ENCODE measurements at places on chromosomes 11 and 22.
A peak's percentile ranks its signal among the peaks of the same experiment; 100 is the strongest.

GRCh38 chr22:27601195-27601594 is 200.4 kb downstream of the MN1 start:
- no peak for DNase-seq

- no peak for DNase-seq
Measured at GRCh38 chr22:43183496-43184277, 3.2 kb downstream of the TTLL12 start.

- DNase-seq, result no peak
Measured at GRCh38 chr11:36365907-36366306, 69.8 kb downstream of the PRR5L start.

DNA sequence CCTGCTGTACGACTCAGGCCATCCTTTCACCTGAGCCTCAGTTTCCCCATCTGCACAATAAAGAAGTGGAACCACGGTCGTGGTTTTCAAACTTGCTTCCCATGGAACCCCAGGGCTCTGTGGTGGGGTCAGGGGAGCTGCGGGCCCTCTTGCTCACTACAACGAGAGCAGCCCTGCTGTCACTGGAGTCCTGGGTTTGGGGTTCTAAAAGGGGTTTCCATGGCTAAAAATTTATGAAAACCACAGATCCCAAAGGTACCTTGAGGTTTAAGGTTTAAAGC is 45.4 kb upstream of the CARS1 start:
- DNase-seq, result no peak

DNA sequence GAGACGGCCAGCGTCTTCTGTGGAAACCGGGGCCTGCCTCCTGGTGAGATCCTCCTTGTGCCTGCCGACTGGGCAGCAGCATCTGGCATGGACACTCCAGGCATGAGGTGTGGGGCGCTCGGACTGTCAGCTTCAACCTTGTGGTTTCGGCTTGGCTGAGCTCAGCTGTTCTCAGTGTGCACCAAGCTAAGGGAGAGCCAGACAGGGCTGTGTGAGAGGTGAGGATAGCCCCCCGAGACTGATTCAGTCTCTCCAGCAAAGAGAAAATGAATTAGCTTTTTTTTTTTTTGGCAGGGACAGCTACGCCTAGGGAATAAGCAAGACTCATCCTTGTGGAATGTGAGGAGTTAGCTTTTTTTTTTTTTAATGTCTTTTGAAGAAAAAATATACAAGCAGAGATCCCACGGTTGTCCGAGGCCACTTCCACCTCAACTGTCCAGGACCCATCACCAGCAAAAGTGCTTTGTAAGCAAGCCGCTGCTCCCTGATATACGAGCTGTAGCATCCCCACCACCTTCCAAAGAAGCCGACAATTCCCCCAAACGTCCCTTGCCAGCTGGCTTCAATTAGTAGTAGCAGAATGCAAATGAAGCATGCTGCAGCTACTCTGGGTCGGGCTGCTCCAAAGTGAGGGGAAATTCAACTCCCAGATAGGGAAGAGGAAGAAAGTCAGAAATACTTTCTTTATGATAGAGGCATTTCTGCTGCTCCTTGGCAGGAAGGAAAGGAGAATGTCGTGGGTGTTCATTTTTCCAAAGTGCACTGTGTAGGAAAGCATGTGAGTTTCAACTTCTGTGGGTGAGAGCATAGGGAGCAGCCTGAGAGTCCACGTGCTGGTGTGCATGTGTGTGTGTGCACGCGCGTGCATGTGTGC is 9.7 kb upstream of the THY1 start:
- no peak for DNase-seq

DNA sequence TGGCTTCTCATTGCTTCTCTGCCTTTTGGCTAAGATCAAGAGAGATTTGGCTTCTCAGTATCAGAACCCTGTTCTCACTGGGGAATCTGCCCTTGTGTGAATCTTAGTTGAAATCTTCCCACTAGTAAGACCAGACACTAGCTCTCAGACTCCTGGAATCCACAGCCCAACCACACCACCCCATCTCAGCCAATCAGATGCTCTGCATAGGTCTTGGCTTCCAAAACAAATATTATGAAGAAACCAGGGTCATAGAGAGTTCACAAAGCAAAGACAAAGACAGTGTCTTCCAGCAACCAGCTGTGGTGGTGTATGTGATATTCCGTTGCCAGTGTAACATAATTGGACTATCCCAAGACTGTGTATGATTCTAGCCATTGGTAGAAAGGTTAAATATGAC is 5.4 kb downstream of the OR8B12 start:
- no peak for DNase-seq

- DNase-seq, result no peak
Measured at GRCh38 chr11:69301455-69302401, 7.8 kb downstream of the MYEOV start.

DNA sequence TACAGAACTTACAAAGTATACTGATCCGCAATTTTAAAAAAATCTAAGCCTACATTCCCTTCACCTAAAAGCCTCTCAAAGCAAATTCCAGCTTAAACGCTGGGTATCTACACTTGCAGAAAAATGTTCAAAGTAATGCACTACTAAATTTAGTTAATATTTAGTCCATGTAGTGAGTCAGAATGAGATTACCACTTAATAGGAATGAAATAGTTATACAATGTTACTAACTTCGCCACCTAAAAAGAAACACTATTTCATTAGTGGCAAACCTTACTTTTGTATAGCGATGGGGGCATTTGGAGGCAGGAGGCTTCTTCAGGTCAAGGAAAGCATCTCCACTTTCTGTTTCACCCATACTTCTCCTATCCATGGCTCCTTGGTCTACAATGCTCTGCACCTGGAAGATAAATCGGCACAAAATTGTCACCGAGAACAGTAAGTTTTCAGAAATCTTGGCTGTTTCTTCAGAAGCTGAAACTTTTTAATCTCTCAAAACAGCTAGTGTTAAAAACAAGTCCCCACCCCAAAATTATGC is 1.2 kb downstream of the EIF4ENIF1 start:
- no peak for DNase-seq

GRCh38 chr11:94595076-94595475 is 27.9 kb downstream of the PIWIL4 start:
- no peak for DNase-seq

DNA sequence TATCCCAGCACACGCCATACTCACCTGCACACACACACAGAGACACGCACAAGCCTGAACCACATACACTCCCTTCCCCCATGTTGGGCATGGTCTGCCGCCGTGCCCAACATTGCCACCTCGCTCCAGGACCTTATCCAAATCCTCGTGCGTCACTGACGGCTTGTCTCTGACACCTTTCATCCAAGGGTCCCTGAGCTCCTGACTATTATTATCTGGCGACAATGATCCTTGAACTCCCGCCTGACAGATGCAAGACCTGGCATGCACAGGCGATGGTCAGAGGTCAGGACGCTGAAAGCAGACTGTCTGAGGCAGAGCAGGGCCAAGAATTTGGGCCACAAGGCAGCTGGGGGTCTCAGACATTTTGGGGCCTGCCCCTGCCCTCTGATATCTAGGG is 4.2 kb downstream of the MB start:
- no peak for DNase-seq

GRCh38 chr11:92717240-92717639 is 252.2 kb upstream of the MTNR1B start:
- DNase-seq, result no peak

DNA sequence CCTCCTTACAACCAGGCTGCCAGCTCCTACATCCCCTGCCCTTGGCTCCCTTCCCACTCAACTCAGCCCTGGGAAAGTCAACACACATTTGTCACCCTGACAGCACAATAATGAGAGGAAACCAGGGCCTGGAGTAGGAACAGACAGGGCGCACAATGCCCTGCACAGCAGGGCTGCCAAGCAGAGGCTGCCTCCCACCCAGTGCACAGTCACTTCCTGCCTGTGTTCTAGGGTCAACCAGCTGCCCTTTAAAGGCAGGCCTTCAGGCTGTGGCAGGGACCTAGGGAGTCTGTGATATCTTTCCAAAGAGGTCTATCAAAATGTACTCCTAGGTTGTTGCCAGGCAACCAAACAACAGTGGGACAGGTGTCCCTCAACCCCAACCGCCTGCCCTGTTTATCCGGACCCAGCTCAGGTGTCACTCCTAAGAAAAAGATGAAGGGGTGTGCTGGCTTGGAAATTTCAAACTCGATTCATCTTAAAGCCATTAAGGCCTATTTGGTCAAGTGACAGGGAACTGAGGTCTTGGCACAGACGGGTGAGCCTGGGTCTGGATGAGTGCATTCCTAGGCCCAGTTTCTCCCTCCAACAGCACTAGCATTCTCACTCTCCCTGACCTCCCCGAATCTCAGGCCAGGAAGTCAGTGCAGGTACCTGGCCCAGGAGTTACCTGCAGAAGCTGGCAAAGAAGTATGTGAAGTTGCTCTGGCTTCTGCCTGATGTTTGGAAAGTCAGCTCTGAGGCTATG is 110.3 kb upstream of the PITPNB start:
- DNase-seq, result peak; percentile 84

GRCh38 chr11:57635246-57635645 is 14.5 kb downstream of the YPEL4 start:
- DNase-seq, result no peak
